ENCODE measurements at places on chromosomes 3 and 15. TPM values are rescaled to one million over a fixed set of nuclear protein-coding genes. Genes with fewer than 3 reads are reported as not detected.

DNA sequence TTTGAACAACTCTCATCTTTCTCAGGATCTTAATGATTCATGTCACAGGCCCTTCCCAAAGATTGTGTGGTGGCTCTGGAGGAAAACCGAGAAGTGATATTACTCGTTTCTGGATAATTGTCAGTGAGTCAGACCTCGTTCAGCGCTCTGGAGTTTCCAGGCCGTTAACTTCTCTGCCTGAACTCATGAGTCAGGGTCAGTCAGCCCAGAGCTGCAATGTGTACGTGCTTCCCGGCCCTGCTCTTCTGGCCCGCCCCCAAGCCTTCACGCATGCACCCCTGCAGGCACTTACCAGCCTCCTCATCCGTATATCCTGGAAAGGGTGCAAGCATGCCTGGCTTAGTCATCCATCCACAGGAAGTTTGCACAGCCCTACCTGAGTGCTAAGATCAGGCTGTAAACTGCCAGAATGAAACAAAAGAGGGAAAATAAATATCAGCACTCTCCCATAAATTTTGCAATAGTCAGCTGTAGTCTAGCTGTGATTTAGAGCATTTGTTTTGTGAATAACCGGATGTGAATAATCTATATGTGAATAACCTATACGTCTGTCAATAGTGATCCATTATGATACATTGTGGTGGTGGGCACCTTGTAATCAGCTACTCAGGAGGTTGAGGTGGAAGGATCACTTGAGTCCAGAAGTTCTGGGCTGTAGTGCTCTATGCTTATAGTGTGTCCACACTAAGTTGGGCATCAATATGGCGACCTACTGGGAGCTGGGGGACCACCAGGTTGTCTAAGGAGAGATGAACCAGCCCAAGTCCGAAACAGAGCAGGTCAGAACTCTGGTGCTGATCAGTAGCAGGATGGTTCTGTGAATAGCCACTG lies 35.3 kb upstream of the SEMA4B start:
- DNase-seq = no peak

Gene ACTRT3
- 0.78 TPM for total RNA-seq

- no peak for DNase-seq
Measured at GRCh38 chr15:95446854-95447253, 883.6 kb upstream of the NR2F2 start.

DNA sequence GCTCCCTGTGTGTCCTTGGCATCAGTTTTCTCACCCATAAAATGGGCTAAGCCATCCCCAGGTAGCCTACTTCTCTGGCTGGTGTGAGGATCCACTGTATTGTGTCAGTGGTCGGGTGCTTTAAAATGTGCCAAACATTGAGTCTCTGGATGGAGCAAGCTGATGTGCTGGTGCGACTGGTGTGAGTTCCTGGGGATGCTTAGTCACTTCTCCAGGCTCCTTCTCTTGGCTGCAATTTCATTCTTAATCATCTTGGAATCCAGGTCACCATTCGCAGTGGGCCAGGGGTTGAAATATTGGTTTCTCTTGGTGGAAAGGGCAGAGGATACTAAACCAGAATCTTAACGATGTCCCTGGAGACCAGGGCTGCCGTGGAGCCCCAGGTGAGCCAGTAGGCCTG lies 29.3 kb downstream of the SCN5A start:
- DNase-seq = no peak

Gene CCR1
- 4.0 TPM for total RNA-seq

DNA sequence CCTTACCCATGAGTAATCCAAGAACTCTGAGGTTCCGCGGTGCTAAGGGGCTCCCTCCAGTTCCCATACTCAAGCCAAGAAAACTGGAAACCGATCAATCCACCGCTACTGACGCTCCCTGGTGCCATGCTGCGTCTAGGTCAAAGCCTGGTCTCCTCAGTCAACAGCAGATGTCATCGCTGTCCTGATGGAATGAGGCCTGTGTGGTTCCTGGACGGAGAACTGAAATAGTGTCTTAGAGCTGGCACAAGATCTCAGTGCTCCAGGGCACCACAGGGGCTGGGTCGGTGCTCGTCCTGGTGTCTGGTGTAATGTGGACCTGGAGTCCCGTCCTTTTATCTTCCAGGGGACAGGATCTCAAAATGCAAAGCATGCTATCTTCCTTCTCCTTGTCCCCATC lies 373.9 kb upstream of the CFAP20DC start:
- DNase-seq = no peak

Gene DAZL
- not detected for total RNA-seq

Gene BFSP2
- not detected for total RNA-seq

Gene ENTPD3
- 0.42 TPM for total RNA-seq

GRCh38 chr3:195178124-195178910 lies 92.6 kb downstream of the XXYLT1 start:
- DNase-seq = no peak

Gene PLA2G4F
- total RNA-seq = not detected

Gene DNAH12
- total RNA-seq = under 0.01 TPM

Gene MNS1
- 4.6 TPM for total RNA-seq

DNA sequence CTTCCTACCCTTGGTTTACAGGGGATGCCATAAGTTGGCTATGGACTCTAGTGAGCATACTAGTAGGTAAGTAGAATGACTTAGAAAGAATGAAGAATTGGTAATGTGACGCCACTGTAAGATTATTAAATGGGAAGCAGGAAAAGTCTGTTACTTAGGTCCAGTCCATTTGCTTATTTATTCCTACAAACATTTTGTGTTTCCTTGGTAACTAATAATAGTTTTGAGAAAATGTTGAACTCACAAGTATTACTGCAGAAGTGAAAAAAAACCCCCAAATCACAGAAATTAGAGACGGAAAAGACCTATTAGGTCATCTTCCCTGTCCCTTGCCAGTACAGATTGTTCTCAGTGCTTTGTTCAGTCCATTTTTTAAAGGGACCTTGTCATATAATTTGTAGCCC lies 63.5 kb downstream of the CMSS1 start:
- no peak for DNase-seq

DNA sequence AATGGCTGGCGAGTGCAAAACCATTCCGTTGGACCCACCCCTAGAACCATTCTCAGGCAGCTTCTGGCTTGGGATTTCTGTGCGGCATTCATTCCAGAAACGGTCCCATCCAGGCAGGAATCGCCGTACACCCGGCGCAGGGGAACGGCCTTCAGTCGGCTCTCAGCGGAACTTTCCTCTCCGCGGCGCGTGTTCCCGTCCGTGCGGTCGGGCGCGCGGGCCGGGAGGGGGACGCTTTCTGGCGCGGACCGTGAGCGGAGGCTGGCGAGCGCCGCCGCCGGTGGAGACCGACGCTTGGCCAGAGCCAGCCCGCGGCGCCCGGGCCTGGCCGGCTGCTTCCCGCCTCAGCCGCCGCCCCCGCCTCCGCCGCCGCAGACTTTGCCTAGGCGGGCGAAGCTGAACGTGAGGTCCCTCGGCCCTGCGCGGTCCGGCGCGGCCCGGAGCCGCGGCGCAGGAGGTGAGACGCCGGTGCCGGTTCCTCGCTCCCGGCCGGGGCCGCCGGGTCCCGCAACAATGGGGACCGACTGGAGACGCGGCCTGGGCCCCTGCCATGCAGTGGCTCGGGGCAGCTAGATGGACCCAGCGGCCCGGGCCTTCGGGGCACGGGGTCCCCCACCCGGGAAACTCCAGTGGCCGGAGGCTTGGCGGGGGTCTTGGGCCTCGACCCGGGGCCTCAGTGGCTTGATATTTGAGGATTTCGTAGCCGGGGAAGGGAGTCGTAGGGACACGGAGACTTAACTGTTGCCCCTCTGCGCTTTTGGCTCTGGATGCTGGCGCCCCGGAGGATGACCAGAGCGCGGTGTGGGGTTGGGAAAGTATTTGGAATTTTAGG lies at the start of gene RAD54L2:
Gene RAD54L2 (plus strand): TSS at position 261 of the 832 bp plus-strand sequence. CDS start 51,702 bp downstream, outside the sequence.
- peak; percentile 57 for DNase-seq

DNA sequence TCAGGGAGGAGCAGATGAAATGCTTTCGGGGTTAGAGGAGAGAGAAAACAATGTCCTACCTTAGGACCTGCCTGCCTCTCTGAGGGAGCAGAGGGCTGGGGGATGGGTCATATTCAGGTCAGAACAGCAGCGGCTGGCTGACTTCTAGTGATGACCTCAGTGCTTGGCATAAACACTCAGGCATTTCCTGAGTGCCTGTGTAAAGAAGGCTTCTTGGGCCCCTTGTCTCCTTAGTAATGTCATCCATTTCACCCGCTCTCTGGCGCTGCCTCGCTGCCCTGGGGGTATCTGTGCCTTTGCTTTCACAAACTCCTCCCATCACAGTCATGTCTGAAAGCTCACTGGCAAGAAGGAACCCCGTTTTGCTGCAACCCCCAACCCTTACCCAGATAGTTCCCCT lies 82.9 kb upstream of the GSK3B start:
- DNase-seq = peak; percentile 8

GRCh38 chr15:50064673-50065072 lies 54.4 kb downstream of the ATP8B4 start:
- no peak for DNase-seq

DNA sequence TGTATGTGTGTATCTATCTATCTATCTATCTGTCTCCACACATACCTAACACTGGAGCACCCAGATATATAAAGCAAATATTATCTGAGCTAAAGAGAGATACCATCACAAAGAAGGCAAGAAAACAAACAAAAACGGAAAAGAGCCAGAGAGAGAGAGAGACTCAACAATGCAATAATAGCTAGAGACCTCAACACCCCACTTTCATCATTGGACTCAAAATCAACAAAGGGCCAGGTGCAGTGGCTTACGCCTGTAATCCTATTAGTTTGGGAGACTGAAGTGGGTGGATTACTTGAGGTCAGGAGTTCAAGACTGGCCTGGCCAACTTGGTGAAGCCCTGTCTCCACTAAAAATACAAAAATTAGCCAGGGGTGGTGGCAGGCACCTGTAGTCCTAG lies 23.4 kb downstream of the NCBP2 start:
- no peak for DNase-seq

DNA sequence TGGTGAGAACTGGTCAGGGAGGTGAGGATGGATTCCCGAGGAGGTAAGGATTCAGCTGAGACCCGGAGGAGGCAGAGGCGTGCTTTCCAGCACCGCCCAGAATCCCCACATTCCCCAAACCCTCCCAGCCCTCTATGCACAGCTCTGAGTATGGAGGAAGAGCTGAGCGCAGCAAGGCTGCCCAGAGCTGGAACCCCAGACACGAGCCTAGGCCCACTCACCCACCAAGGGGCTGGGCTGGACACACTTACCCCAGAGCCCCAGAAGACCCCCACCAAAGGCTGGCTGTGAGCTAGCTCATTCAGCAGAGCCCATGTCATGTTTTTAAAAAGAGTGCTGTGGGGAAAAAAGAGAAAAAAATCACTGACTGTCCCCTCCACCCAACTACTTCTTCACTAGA lies 271.5 kb downstream of the XXYLT1 start:
- no peak for DNase-seq

GRCh38 chr15:100140527-100141308 lies 201.1 kb downstream of the ADAMTS17 start:
- DNase-seq = no peak

GRCh38 chr15:64766058-64766457 lies 9.3 kb downstream of the RBPMS2 start:
- no peak for DNase-seq

DNA sequence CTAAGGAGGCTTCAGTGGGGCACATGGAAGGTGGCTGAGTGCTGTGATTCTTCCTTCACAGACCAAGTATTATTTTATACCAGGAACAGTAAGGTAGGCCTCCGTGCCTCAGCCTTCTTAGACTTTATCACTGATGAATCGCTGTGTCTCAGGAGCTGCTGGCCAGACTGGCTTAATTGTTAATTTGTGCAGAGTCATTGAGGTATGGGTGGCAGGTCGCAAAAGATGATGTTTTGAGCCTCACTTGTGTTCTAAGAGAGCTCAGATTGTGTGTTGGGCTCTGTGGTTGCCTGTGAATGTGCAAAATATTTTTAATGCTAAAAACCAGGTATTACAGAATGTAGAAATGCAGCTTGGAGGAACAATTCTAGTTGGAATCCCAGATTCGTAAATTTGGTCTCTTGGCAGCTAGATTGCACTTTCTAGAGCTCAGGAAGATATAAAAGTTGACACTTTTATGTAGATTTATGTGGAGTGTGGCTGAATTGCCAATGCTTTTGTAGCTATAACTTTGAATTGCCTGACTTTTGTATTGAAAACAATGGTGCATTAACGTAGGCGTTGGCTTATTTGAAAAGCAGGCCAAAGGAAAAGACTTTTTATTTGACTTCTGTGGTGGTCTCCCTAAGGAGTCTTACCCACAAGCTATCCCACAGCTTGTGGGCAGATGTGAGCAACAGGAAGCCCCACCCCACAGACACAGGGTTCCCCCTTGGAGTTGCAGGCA lies 53.4 kb downstream of the LARS2 start:
- DNase-seq = no peak

Gene TICRR
- total RNA-seq = not detected

DNA sequence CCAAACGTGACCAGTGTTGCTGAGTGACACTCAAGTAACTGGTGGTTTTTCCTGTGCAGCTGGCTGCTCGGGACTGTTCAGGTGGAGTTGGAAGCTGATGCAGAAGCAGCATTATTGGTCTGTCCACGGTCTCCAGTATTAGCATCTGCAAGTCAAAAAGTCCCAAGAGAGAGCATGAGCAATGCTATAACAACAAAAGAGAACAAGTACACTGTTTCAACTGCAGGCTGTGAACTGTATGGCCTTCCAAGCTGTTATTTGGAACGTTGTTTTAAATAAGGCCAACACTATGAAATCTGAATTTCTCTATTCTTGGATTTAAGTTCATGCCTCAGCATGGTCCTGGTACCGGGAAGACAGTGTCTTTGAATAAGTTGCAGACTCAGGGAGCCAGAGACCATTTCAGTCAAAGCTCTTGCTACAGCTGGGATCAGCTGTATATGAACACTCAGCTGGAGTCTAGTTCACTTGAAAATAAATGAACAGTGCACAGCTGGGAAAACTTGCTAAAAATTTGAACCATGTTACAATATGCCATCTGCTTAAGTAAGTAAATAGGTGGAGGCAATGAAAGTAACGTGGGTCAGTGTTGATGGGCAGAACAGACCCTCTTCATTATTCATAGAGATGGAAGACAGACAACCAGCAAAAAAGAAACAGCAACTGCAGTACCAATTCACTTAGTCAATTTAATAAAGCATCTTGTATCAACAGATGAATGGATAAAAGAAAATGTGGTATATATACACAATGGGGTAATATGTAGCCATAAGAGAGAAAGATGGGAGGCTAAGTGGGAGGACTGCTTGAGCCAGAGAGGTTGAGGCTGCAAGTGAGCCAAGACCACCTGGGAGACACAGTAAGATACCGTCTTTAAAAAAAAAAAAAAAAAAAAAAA lies 45.1 kb downstream of the NR1I2 start:
- DNase-seq = no peak

- DNase-seq = no peak
Measured at GRCh38 chr3:30952786-30953185, 58.3 kb upstream of the GADL1 start.

Gene TM4SF4
- not detected for total RNA-seq

DNA sequence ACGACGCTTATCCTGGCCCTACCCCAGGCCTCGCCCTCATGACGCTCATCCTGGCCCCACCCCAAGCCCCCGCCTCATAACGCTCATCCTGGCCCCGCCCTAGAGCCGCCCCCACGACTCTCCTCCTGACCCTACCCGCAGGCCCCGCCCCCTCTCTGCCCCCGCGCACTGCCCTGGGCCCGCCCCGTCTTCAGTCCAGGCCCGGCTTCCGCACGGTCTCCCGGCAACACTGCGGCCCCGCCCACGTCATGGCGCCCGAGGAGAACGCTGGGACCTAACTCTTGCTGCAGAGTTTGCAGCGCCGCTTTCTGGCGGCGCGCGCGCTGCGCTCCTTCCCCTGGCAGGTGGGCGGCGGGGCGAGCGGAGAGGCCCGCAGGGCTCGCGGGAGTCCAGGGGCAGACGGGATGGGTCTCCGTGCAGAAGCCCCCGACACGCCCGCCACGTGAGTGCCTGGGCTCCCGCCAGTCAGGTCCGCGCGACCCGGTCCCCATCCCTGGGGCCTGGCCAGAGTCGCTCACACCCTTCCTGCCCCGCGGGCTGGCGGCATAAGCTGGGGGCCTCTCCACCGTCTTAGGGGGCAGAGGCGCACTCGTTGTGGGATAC lies 52.5 kb upstream of the ROPN1B start:
- DNase-seq = peak; percentile 98

Gene TBC1D2B
- total RNA-seq = 108 TPM

All from tibial nerve (tissue), 4 donors.